ENCODE measurements at places on chromosomes 6 and 20.

DNA sequence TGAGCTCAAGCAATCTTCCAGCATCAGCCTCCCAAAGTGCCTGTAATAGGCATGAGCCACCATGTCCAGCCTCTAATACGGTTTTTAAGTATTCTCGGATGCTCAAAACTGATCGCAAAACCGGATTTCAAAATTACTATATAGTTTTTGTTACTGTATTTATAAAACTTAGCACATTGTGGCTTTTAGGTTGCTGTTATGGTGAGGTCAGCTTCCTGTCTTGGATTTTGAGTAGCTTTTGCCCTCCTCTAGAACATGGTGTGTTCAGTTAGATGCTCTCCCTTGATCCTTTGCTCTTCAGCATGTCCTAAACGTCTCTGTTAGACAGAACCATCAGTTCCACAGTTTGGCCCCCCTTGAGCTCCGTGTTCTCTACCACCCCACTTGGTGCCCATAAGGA lies 96.2 kb downstream of the RPP40 start:
- DNase-seq = no peak

DNA sequence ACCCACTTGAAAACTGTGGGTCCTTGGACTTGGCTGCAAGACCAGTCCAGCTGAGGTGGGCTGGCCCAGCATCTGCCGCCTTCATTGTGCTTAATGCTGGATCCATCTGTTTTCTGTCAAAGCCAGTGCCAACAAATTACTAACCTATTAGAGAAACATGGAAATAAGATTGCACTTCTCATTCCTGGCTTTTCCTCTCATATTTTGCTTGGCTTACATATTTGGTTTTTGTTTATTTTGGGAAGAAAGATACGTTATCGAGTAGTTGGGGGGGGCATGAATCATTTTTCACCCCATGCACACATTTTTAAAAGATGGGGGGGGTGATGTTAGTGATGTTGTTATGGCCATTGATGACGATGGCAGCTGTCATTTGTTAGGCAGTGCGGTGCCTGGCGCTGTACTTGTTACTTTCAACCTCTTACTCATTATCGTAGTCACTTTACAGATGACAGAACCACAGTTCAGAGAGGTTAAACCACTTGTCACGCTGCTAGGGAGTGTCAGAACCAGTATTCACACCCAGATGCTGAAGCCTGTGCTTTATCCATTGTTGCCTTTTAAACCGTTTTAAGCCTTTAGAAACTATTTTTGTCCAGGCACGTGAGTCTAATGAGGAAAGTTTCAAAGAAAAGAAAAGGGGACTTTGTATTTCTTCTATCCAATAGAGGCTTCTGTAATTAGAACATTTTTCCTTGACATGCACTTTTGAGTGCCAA lies 180.0 kb downstream of the TMEM242 start:
- DNase-seq = no peak

GRCh38 chr6:9675122-9675521 lies 739.8 kb downstream of the TFAP2A start:
- DNase-seq = no peak

DNA sequence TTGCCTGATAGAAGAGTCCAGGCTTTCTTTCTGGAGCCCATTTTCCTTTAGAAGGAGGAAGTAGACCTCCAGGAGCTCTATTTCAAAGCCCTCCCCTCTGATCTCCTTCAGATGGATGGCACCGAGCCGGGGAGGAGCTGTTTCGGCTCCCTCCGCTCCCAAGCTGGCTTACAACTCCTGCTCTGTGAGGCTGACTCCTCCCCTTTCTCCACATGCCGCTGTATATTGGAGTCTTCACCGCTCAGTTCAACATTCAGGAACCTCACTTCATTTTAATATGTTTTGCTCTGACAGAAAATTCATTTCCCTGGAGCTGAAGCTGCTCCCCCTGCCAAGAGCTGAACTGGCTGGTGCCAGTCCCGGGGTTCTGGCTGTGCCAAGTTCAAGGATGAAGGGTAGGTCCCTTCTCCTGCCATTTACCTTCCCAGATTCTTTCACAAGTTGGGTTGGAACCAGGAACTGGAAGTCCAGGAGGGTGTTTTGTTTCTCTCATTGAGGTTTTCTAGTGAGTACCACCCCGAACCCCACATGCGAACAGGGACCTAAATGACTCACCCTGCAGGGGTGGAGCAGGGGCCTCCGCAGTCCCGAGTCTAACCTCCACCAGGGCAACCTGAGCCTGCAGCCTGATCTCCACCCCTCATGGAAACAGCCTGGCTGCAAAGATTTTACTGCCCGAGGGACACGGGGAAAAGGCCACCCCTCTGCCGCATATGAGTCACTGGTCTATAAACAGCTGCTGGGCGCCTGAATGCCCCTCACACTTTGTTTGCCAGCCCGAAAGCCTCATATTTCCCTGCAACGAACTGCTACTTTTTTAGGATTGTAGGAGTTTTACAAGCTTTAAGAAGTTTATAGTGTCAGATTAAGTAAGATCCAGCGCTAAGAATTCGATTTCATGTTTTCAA lies 68.6 kb upstream of the FOXA2 start:
- DNase-seq = no peak

DNA sequence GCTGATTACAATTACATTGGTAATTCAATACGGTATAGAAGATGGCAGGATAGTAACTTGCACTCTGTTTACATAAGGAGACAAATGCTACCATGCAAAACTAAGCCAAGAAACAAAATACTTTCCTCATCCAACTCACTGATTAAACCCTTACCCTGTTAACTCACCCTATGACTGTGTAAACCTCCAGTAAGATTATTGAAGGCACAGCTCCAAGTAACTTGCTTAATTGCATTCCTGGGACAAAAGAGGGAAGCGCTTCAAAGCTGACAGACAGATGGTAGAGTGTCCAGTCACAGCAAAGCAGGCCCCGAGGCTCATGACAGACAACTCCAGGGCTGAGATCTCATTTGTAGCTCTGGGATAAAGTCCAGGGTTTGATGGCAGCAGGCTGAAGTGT lies 6.9 kb upstream of the KIF16B start:
- no peak for DNase-seq

GRCh38 chr20:2330090-2330695 lies 34.4 kb downstream of the TGM3 start:
- no peak for DNase-seq

DNA sequence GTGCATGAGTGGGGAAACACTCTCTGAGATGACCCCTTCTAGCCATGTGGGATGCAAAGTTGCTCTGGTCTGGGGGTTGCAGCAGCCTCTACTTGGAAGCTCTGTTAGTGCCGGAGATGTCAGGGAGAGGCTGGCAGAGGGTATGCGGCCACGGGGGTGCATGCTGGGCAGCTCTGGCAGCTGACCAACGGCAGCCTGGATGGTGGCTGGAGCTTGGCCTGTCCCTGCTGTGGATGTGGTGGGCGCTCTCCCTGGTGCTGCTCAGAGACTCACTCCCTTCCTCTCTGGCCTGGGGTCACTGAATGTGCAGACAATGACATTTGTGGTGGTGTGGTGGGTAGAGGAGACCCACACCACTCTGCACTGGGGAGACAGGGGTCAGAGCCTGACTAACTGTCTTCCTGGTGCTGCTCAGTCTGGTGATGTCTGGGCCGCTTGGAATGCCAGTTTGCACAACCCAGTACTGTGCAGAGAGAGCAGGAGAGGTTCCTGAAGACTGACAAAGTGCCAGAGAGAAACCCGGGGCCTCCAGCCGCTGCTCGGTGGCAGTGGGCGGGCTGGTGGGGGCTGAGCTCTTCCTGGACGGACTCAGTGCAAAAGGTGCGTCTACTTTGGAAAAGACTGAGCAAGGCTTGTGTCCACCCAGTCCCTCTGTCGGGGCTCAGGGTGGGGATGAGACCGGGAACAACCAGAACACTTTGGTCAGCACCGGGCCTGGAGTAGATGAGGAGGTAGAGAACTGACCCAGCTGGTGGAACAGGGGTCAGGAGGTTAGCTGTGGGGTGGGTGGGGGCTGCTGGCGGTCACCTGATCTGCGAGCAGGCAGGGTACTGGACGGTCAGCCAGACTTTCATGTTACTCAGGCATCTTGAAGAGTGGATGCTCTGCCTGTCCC lies 2.7 kb downstream of the MYT1 start:
- no peak for DNase-seq
